ENCODE measurements at places on chromosomes 12 and 14.
A peak's percentile ranks its signal among the peaks of the same experiment; 100 is the strongest.

DNA sequence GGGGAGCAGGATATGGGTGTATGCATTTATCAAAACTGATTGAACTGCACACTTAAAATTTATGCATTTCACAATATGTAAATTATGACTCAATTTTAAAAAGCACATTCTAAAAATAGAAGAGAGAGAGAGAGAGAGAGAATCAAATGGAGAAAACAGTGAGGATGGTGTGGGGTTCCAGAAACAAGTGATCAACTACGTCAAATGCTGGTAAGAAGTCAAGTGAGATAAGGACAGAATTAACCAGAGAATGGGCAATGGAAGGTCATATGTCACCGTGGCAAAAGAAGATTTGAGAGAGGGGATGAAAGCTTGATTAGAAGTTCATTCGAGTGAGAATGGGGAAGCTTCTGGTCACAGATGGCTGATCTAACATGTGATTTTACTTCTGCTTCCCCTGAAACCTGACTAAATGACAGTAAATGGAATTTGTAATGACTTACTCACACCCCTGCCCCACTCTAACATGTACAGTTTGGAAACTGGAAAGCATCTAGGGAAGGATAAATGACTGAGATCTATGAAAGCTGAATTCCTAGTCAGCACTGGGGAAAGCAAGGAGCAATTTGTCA lies 276.5 kb upstream of the AMIGO2 start:
- no peak for DNase-seq

DNA sequence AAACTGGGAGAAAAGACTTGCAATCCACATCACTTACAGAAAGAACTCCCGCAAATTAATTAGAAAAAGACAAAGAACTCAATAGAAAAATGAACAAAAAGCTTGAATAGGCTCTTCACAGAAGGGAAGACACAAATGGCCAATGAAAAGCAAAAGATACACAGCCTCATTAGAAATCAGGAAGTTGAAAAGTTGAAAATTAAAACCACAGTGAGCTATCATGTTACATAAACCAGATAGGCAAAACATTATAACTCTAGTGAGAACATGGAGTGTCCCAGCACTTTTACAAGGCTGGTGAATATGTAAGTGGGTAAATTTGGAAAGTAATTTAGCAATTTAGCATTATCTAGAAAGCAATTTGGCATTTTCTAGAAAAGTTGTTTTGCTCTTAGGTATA lies 158.4 kb upstream of the RASSF8 start:
- DNase-seq: no peak

DNA sequence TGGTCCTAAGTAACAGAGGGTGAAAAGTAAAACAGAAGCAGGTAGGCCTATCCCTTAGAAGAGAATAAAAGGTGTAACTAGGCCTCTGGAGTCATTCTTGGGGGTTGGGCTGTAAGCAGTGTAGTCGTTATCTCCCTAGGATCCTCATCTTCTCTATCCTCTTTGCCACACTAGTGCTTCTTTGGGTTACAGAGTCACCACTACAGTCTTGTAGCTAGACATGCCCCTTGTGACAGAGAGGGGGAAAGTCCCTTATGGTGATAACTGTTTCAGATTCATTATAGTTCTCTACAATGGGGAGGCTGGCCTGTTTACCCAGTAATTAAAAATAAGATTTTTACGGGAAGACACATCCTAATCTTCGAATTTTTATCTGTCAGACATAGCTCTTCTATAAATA lies 16.4 kb upstream of the SRP54 start:
- no peak for DNase-seq

GRCh38 chr14:105503935-105504692 lies 13.1 kb downstream of the TEDC1 start:
- no peak for DNase-seq

DNA sequence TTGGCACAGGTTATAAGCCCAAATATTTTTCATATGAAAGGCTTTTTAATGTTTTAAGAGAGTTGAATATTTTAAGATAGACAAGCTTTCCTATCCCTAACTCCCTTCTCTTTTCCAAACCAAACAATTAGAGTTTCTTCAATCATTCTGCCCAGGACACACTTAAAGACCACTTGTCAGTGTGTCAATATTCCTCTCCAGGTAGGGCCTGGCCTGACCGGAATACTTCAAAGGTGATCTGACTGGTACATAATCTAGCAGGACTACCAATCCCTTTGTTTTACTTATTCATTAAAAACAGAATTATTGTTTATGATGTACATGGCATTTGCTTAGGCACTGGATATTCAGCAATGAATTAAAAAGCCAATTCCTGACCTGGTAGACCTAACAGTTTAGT lies 24.2 kb upstream of the SNRPF start:
- DNase-seq: no peak

- no peak for DNase-seq
Observed at GRCh38 chr12:94284859-94285258, 136.5 kb downstream of the PLXNC1 start.

DNA sequence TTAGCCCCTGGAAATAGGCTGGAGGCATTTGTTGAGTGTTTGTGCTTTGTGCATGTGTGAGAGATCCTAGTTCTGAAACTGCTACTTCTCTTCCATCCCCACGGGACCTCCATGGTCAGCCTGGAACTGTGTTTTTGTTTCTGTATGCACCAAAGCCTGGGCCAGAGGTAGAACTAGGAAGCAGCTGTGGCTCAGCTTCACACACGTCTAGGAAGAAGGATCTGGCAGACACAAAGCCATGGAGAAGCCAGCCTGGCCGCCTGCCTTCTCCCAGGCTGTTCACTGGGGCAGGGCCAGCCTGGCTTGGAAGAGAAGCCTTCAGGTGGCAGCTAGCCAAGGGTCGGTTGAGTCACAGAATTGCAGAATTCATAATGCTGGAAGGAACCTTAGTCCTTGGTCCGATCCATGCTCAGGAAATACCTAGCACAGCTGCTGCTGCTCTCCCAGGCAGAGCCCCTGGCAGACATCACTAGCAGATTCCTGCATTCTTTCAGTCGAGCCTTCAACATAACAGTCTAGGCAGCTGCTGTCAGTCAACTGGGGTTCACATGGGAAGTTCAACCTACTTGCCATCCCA lies 27.0 kb downstream of the RIN3 start:
- peak; percentile 75 for DNase-seq

DNA sequence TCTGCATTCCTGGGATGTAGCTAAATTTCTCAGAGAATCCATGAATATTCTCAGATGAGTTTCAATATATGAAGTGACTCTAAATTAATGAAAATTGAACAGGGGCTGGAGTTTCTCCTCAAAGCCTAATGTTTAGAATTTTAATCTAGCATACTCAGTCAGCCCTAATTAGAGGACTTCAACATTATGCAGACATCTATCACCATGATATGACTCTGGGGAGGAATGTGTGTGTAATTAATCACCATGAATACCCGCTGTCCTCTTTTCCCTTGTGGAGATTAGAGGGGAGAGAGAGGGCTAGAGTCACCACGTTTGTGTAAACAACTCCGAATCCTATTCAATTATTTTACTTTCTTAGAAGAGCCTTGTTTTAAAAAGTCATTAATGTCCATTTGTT lies 698.6 kb upstream of the MDGA2 start:
- no peak for DNase-seq

GRCh38 chr14:74910556-74910955 lies 12.5 kb downstream of the RPS6KL1 start:
- no peak for DNase-seq

- DNase-seq: peak; percentile 43
Observed at GRCh38 chr12:64039281-64039871, 182.7 kb downstream of the KICS2 start.

GRCh38 chr14:104137297-104138097 lies 890 bp upstream of the KIF26A start:
- peak; percentile 15 for DNase-seq

DNA sequence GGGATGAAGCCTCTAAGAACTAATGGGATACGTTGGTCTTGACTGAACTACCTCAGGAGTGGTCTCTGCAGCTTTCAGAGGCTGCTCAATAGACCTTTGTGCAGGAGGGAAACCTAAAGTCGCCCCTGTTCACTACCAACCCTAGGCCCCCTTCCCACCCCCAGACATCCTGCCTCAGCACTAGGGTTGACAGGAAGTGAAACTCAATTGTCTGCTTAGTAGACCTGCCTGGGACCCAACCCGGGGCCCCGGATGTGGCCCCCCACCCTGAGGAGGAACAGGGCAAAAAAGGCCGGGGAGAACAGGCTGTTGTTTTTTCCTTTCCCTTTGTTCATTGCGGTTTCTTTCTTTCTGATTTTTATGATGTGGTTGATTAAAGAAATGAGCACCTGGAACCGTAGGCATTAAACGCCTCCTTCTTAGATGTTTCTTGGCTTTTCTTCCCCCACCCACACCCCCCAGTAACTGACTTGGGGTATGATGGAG lies 1.6 kb upstream of the DGKA start:
- DNase-seq: no peak

GRCh38 chr12:76250256-76250655 lies 98.0 kb downstream of the BBS10 start:
- DNase-seq: no peak

- no peak for DNase-seq
Observed at GRCh38 chr14:56809270-56810146, 771 bp downstream of the OTX2 start.

DNA sequence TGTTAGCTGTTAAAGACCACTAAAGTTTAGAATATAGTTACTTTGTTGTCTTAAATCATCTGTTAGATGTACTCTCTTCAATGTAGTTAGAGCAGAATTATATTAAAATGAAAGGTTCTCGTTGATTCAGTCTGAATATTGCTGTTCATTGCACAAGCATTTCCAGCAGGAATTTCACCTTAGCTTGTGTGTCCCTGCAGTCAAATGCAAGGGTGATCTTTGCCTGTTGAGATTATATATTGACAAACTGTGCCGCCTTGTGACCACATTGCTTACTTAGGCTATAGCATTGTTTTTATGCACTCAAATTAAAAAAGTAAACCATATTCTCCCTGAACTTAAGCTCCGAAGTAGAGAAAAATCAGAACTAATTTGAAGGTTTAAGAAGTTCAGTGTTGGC lies 39.5 kb downstream of the ATP2A2 start:
- DNase-seq: no peak

DNA sequence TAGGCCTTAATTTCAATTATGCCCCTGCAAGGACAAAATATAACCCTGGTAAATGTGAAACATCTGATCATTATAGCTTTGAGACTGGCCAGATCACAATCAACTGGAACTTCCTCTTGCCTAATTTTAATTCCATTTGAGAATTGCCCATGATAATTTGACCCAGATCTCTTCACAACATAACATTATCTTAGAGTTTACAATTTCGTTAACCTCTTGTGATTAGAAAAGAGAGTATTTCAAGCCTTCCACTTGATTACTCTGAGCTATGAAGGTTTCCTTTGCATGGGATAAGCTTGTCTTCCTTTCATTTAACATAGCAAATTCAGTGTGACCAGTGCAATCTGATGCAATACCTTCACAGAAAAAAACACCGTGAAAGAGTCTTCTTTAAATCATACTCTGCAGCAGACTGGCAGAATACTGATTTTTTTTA lies 143.6 kb downstream of the DUSP6 start:
- no peak for DNase-seq

DNA sequence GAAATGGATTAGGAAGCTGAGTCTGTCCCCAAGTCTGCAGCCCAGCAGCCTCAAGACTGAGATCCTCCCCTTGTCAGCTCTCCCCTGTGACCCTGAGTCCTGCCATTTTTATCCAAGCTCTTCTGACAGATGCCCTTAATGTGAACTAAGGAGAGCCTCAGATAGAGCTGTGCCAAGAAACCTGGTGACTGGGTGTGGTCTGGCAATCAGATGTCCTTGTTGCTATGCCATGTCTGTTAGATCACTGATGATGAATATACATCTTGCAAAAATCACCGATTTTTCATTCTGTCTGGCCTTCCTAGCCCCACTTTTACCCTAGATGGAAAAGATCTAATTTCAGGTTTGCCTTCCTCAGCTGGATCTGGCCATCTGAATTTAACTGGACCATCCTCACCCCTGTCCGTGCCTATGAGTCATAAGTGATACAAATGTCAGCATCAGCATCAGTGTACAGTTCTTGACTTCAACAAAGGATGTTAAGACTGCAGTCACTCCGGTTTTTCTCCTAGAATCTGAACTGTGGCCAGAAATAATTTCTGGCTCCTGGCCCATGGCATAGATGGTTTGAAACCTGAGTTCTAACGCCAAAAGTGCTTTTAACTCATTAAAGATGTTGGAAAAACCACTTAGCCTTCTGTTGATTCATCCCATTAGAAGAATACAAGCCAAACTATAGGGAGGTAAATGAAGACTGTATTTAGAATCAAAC lies 61.2 kb upstream of the GRIP1 start:
- no peak for DNase-seq

GRCh38 chr14:50379563-50379962 lies 17.1 kb downstream of the CDKL1 start:
- DNase-seq: no peak

GRCh38 chr12:685388-685787 lies 22.1 kb upstream of the NINJ2 start:
- DNase-seq: peak; percentile 64

- no peak for DNase-seq
Observed at GRCh38 chr12:112239020-112239419, 113.7 kb downstream of the TRAFD1 start.

- DNase-seq: peak; percentile 4
Observed at GRCh38 chr12:19945559-19946435, 422.5 kb upstream of the PDE3A start.
